Spleen (tissue), 13 donors: ENCODE measurements at places on chromosomes 1 and 21.

GRCh38 chr1:152907686-152908601, at the start of gene IVL:
TSS of gene IVL (plus strand) at chr1:152908546. CDS start at chr1:152909798, 1,252 bp downstream.
- no peak within 1 kb of the TSS for H3K27ac ChIP-seq
- no peaks in the 10 kb centered on the region for H3K36me3 ChIP-seq
- H3K27me3 ChIP-seq, result no peaks in the 10 kb centered on the region
- no peak within 1 kb of the TSS for H3K4me3 ChIP-seq
- no peak for DNase-seq

DNA sequence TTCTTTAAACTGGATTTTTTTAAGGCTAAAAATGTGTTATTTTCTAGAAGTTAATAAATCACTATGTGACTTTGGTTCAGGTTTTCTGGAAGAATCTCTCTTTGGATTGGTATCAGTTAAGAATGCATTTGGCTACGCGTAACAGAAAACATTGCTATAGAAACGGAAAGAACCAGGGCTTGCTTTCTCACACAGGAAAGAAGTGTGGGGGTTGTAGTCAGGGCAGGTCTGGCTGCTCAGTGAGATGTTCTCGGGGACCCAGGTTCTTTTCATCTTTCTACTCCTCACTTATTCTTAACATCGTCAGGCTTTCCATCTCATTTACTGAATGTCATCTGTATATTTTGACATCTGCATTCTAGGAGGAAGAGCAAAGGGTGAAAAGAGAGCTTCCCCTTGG, 191.4 kb downstream of the ZBTB18 start:
- H3K4me1 ChIP-seq, result no peaks in the 10 kb centered on the region
- no peak overlapping the region for H3K4me3 ChIP-seq
- H3K27ac ChIP-seq, result no peak overlapping the region
- no peak for DNase-seq

GRCh38 chr1:203082571-203083462, 3.0 kb downstream of the MYOG start:
- H3K36me3 ChIP-seq, result no peaks in the 10 kb centered on the region
- H3K4me3 ChIP-seq, result no peak overlapping the region
- no peaks in the 10 kb centered on the region for H3K4me1 ChIP-seq
- no peaks in the 10 kb centered on the region for H3K27me3 ChIP-seq
- no peak overlapping the region for H3K27ac ChIP-seq

- no peak overlapping the region for H3K27ac ChIP-seq
- H3K4me1 ChIP-seq, result no peaks in the 10 kb centered on the region
- H3K36me3 ChIP-seq, result no peaks in the 10 kb centered on the region
These were observed 1034.1 kb upstream of the PRMT6 start for GRCh38 chr1:106022312-106022902.

- peak overlapping the region; percentile 99 for H3K27ac ChIP-seq
- no peak for DNase-seq
- no peaks in the 10 kb centered on the region for H3K27me3 ChIP-seq
- no peaks in the 10 kb centered on the region for H3K36me3 ChIP-seq
- peak overlapping the region; percentile 91 for H3K4me3 ChIP-seq
These were observed 1.7 kb downstream of the ARID1A start for GRCh38 chr1:26697431-26697977.

DNA sequence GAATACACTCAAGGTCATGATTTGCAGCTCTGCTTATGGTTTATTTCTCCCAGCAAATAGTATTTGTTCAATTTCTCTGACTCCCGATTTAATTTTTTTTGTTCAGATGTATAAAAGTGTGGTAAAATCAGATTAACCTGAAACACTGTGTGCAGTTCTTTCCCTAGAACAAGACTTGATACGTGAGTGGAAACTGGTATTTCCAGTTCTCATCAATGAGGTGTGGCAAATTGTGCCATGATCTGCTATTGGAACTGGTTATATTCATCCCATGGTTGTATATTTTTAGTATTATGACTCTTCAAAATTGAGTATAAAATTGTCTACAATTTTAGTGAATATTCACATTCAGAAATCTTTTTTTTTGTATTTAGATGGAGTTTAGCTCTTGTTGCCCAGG, 76.8 kb upstream of the IVNS1ABP start:
- H3K27ac ChIP-seq, result no peak overlapping the region
- H3K4me1 ChIP-seq, result no peaks in the 10 kb centered on the region
- DNase-seq, result no peak
- no peak overlapping the region for H3K4me3 ChIP-seq
- H3K36me3 ChIP-seq, result no peaks in the 10 kb centered on the region
- H3K27me3 ChIP-seq, result no peaks in the 10 kb centered on the region

DNA sequence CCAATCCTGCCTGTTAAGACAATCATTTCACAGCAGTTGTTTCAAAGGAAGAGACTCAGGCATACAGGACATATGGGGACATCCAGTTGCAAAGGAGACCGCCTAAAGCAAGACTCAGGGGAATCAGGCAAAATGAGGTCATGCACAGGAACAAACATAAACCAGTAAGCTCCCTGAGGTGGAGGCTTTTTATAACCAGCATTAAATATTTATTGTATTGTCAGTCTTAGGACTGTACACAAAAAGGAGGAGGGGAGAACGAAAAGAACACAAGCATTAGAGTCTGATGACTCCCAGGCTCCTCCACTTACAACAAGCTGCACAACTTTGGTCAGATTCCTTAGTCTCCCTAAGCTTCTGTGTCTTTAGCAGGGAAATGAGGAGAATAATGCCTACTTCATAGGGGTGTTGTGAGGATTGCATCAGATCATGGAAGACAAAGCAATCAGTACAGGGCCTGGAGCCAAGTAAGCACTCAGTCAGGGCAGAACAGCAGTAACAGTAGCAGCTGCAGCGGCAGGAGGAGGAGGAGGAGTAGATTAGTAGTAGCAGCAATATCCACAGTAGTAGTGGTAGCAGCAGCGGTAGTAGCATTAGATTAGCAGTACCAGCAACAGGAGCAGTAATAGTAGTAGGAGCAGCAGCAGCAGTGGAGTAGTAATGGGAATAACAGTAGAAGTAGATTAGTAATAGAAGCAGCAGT, 54.2 kb upstream of the SPATA6 start:
- H3K27ac ChIP-seq, result no peak overlapping the region
- no peaks in the 10 kb centered on the region for H3K36me3 ChIP-seq
- DNase-seq, result no peak

GRCh38 chr1:18201997-18202719, 94.6 kb downstream of the IGSF21 start:
- no peak overlapping the region for H3K27ac ChIP-seq
- no peaks in the 10 kb centered on the region for H3K36me3 ChIP-seq
- no peak for DNase-seq
- H3K4me3 ChIP-seq, result no peak overlapping the region
- peaks cover 31% of the 10 kb centered on the region for H3K27me3 ChIP-seq

- H3K27me3 ChIP-seq, result no peaks in the 10 kb centered on the region
- DNase-seq, result no peak
- H3K27ac ChIP-seq, result no peak overlapping the region
- H3K36me3 ChIP-seq, result no peaks in the 10 kb centered on the region
- peaks cover 48% of the 10 kb centered on the region for H3K4me1 ChIP-seq
These were observed 11.5 kb upstream of the IFI16 start for GRCh38 chr1:158998037-158998780.

DNA sequence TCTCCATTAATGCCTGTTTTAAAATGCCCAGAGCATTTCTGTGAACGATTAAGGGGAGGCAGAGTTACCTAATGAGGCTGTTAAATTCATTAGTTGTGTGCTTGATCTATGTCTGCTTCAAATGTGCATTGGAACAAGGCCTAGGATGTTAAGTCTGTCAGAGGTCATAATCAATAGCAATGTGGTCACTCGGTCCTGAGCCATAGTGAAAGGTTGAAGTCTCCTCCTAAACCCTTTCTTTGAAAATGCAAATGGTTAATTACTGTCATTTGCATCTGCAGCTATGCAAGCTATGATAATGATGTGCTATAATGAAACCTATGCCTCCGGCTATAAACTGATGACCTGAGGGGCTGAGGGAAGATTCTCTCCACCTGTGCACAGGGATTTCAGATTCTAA, 114.2 kb upstream of the NR5A2 start:
- no peak for DNase-seq
- no peaks in the 10 kb centered on the region for H3K27me3 ChIP-seq
- H3K27ac ChIP-seq, result no peak overlapping the region
- H3K36me3 ChIP-seq, result no peaks in the 10 kb centered on the region

GRCh38 chr21:35484851-35485250, 435.7 kb upstream of the RUNX1 start:
- H3K36me3 ChIP-seq, result no peaks in the 10 kb centered on the region
- H3K4me3 ChIP-seq, result no peak overlapping the region
- H3K27ac ChIP-seq, result no peak overlapping the region
- no peaks in the 10 kb centered on the region for H3K4me1 ChIP-seq
- no peaks in the 10 kb centered on the region for H3K27me3 ChIP-seq

GRCh38 chr1:75134647-75135572, 722 bp downstream of the LHX8 start:
- no peak for DNase-seq
- no peaks in the 10 kb centered on the region for H3K4me1 ChIP-seq
- no peak overlapping the region for H3K27ac ChIP-seq
- H3K36me3 ChIP-seq, result no peaks in the 10 kb centered on the region
- H3K4me3 ChIP-seq, result peak overlapping the region; percentile 31
